Stimulated activated CD4-positive, alpha-beta T cell treated with anti-CD3 and anti-CD28 coated beads, Interleukin-4, amount 100 ng/mL, for 48 hours (primary cell): ENCODE measurements at places on chromosomes 7 and 10.

- DNase-seq = no peak
Observed at GRCh38 chr10:121404611-121405010, 193.6 kb downstream of the FGFR2 start.

DNA sequence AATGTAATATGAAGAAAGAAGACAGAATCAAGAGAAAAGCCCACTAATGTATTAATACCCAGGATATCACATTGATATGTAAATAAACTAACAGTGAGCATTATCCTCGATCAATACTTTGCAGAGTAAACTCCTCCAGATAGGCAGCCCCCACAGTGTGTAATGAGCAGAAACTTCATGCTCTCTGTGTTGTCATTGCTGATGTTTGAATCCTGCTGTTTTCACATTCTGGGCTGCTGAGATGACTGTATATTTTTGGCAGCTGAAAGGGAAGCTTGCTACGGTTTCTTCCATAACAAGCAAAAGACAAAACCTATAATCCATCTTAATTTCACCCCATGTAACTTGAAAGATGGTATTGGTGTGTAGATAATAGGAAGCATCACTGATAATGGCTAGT lies 15.3 kb upstream of the THSD7A start:
- no peak for DNase-seq

DNA sequence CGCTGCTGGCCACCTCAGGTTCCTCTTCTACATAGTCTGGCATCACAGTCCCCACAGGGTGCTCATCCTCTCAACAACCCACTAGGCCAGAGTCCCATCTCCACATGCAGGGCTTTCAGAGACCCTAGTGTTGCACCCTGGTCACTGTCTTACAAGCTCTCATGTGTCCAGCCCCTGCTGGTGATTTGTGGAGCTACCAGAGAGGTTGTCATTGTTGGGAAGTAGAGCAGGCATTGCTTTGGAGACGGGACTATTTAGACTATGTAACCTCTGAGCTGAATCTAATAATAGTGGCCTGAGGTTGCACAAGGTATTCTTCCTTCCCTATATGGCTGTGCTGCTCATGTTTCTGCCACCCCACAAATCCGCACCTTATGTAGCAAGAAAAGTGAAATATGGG lies 135.3 kb upstream of the VWC2 start:
- DNase-seq = no peak

GRCh38 chr7:140456551-140457051 lies 22.7 kb downstream of the MKRN1 start:
- DNase-seq = no peak

DNA sequence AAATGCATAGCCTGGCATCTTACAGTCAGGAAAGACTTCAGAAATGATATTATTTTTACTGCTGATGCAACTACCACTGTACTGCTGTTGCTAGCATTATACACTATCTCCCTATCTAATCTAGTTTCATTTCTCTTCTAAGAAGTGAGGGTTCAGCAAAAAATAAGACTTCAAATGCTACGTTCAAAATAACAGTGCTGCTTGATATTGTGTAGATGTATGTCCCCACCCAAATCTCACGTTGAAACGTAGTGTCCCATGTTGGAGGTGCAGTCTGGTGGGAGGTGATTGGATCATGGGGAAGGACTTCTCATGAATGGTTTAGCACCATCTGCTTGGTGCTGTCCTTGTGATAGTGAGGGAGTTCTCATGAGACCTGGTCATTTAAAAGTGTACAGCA lies 129.4 kb downstream of the ANK3 start:
- DNase-seq = no peak

DNA sequence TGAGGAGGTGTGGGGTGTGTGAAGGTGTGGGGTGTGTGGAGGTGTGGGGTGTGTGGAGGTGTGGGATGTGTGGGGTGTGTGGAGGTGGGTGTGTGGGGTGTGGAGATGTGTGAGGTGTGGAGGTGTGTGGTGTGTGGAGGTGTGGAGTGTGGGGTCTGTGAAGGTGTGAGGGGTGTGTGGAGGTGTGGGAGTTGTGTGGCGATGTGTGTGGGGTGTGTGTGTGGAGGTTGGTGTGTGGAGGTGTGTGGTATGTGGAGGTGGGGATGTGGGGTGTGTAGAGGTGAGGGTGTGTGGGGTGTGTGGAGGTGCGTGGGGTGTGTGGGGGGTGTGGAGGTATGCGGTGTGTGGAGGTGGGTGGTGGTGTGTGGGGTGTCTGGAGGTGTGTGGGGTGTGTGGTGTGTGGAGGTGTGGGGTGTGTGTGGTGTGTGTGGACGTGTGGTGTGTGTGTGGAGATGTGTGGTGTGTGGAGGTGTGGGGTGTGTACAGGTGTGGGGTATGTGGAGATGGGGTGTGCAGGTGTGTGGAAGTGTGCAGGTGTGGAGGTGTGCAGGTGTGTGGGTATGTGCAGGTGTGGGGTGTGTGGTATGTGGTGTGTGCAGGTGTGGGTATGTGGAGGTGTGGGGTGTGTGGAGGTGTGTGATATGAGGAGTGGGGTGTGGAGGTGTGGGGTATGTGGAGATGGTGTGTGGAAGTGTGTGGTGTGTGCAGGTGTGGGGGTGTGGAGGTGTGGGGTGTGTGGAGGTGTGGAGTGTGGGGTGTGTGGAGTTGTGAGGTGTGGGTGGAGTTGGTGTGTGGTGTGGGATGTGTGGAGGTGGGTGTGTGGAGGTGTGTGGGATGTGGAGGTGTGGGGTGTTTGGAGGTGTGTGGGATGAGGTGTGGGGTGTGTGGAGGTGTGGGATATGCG lies 34.5 kb downstream of the SPDYE17 start:
- DNase-seq = no peak
